ENCODE measurements at places on chromosomes 5 and 9. TPM values are rescaled to one million over a fixed set of nuclear protein-coding genes. Genes with fewer than 3 reads are reported as not detected.

GRM6 gene
- total RNA-seq = not detected

IARS1 gene
- total RNA-seq = 247 TPM

ADCY2 gene
- not detected for total RNA-seq

SPAG8 gene
- total RNA-seq = 1.1 TPM

ZBED3 gene
- 5.2 TPM for total RNA-seq

NAA35 gene
- total RNA-seq = 26.3 TPM

MACIR gene
- 8.6 TPM for total RNA-seq

ENTPD8 gene
- not detected for total RNA-seq

SPINK7 gene
- not detected for total RNA-seq

IFNA13 gene
- total RNA-seq = not detected

DNA sequence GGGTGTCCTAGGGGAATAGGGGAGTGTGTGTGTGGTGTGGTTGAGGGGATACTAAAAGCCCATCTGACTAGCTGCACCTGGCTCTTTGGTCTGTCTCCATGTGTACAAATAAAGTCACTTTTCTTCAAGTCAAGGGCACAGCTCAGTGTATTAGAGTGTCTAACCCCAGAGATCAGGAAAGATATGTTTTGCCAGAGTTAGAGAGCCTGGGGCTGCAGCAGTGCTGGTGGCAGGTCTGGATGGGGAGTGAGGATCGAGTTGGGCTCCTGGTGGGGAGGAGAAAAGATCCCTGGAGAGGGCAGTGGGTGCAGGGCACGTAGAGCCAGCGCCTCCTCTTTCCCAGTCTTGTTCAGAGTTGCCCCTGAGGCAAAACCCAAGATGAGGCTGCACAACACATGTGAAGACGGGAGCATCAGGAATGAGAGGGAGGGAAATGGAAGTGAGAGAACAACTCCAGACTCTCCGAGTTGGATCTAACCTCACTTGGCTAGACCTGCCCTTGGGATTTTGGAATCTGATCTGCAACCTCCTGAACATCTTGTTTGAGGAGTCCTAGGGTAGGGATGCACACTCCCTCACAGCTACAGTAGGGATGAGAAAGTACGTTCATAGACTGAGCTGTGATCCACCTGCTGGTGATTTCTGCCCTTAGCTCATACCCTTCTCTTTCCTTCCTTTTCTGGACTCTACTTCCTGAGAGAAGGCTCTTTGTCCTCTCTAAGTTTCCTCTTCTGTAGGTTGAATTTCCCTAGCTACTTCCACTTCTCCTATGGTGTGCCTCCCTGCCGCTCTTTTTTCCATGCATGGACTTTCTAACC, 309.9 kb downstream of the ZSWIM6 start:
- no peak for DNase-seq

DNA sequence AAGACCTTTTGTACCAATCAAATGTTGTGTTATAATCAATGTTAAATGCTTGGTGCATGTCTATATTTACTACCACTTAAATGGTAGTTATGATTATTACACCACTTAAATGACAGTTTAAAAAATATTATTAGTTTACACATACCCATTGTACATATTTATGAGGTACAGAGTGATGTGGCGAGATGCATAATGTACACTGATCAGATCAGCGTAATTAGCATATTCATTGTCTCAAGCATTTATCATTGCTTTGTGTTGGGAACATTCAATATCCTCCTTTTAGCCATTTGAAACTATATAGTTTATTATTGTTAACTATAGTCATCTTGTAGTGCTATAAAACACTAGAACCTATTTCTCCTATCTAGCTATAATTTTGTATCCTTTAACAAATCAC, 434.4 kb upstream of the ACTBL2 start:
- no peak for DNase-seq

DNA sequence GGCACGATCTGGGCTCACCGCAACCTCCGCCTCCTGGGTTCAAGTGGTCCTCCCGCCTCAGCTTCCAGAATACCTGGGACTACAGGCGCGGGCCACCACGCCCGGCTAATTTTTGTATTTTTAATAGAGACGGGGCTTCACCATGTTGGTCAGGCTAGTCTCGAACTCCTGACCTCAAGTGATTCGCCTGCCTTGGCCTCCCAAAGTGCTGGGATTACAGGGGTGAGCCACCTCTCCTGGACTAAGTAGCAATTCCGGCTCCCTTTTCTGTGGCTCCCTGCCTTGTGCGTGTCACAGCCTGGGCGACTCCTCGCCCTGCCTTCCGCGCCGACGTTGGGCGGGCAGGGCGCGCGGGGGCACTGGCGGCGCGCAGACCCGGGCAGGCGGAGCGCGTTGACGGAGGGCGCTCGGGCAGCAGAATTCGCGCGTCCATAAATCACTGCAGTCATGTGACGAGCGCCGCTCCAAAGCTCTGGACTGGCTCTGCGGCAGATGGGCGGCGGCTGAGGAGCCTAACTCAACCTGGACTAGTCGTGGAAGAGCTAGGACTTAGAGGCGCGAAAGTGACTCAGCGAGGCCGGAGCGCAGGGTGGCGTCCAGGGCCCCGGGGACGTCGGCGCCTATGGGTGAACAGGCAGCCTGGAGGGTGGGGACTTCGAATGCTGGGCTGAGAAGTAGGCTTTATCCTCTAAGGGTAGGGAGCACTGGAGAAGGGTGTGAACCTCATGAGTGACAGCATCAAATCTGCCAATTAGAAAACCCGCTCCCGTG, 1.4 kb upstream of the CIZ1 start:
- peak; percentile 75 for DNase-seq

- no peak for DNase-seq
These were observed 22.7 kb upstream of the LIFR start for GRCh38 chr5:38579105-38579504.

- no peak for DNase-seq
These were observed 109.0 kb downstream of the NTRK2 start for GRCh38 chr9:84778570-84778969.

GRCh38 chr5:171629221-171629620, 156.4 kb upstream of the SMIM23 start:
- DNase-seq = no peak

DNA sequence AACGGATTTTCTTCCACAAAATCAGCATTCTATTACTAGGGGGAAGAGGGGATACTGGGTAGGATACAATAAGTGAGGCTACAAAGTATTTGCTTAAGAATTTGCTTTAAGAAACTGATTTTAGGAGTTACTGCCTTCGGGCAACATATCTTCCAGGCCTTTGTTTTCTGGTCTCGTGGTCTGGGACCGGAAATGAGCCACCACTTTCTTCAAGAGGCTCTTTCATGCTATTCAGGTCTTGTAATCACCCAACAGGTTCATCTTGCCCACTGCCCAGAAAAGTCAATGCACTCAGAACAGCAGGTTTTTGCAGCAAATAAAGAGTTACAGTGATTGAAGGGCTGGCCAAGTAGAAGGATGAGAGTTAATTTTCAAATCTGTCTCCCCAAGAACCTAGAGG, 6.6 kb upstream of the AOPEP start:
- no peak for DNase-seq

DNA sequence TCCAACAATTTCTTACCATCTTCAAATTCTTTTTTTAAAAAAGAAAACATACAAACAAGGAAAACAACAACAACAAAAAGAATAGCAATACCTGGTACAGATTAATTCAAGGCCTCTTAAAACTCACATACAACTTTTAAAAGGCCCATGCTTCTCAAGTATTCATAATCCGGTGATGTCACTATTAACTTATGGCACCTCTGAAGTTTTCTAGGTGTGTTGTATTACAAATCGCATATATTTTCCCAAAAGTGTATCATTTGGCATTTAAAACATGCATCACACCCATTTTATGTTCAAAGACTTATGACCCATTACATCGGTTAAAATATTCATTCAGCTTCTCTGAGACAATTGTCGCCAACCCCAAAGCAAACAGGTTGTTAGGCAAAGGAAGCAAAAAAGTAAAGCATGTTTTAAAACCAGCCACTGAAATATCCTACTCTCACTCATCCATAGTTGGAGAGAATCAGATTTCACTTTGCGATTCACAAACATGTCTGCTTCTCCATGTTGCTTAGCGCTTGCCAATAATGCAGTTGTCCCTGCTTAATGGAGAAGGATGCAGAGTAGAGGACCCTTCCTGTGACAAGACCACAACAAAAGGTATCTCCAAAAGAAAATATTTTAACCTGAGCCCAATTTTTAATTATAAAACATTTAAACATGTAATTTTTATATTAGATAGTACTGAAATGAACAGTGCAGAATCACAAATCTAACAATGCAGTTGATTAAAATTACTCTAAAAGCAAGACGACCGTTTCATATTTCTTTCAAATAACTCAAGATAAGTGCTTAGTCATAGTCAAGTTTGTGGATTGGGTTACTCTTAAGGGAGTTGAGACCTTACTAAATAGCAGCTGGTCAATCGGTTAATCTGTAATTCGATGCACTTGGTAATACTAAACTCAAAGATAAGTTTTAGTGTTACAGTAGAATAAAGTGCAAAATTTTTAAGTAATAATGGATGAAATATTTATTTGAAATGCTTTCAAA, 1.6 kb downstream of the SKP1 start:
- no peak for DNase-seq

DNA sequence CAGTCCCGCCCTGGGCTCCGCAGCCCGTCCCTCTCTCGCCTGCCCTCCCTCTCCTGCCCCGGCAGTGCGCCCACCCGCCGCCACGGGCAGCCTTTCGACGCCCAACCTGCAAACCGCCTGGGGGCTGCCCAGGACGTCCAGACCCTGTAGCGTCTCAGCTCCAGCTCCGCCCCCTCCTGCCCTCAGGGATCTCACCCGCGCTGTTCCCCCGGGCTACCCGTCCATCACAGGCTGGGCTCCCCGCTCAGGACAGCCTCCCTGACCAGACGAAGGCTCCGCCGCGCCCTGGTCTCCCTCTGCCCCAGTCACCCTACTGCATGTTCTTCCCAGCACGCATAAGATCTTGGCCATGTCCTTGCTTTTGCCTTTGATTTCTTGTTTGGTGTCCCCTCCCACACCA, 1.4 kb downstream of the RASGEF1C start:
- DNase-seq = no peak

DNA sequence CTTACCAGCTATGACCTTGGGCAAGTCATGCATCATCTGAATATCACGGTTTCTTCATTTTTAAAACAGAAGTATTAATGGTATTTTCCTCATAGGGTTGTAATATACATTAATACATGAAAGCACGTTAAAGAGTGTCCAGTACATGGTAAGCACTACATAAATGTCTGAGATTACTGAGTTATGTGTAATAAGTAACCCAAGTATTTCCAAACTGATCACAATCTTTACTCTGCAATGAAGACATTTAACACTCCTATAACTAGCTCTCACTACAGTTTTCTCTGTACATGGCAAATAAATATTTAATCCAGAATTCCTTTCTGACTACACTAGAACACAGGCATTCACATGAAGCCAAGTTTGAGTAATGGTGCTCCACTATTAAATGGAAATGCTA, 4.0 kb downstream of the GLDC start:
- DNase-seq = no peak

DNA sequence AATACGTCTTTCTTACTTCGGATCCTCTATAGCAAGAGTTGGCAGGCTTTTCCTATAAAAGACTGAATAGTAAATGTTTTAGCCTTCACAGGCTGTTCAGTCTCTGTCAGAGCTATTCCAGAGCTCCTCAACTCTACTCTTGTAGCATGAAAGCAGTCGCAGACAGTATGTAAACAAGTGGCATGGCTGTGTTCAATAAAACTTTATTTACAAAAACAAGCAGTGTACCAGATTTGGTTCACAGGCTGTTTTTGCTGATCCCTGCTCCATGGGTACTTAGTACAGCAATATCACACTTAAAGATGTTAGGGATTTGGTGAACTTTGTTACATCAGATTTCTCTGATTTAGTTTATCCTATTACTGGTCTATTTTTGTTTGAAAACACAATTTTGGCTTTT, 235.2 kb downstream of the MLLT3 start:
- no peak for DNase-seq

- peak; percentile 4 for DNase-seq
These were observed 13.1 kb upstream of the DCAF12 start for GRCh38 chr9:34139477-34140146.

DNA sequence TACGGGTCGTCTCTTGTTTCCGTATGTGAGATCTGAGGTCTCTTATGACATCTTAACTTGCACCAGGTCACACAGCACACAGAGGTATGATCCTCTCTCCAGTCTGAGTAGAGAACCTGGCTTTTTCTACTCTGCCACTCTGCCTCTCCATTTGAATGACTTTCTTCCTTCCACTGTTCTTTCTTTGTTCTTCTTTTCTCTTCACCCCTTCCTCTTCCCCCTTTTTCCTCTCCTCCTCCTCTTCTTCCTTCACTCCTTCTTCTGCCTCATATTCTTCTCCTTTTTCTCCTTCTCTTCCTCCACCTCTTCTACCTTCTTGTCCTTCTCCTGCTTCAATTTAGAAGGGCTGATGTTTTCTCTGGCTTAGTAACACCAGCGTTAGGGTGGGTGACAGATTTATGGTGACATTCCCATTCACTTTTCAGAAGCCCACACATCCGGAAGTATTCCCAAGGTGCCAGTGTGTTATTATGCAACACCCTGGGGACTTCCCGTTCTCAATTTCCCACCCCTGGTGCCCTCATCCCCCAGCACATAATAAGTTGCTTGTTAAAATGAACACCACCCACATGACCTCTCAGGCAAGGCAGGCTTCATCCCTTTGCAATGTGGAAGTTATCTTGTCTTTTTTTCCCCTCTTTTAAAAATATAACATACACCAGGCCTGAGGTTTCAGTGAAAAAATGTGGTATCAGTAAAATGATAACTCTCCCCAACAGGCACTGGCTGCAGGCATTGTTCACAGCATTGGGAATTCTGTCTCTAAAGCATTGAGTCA, 122.0 kb downstream of the PAPPA start:
- DNase-seq = no peak

GRCh38 chr9:137435381-137435891, 5.7 kb downstream of the ENTPD8 start:
- DNase-seq = no peak

DNA sequence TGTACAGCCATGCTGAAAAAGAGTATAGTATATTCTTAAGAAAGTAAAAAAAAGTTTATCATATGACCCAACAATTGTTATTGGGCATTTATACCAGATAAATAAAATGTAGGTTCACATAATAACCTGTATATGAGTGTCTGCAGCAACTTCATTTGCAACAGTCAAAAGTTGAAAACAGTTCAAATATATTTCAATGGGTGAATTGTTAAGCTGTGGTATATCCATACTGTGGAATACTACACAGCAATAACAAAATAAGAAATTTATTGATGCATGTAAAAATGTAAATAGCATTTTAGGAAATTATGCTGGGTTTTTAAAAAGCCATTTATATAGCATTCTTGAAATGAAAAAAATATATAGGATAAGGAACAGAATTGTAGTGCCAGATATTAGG, 1420.1 kb upstream of the ACO1 start:
- DNase-seq = no peak

- DNase-seq = no peak
These were observed 5.9 kb upstream of the MELK start for GRCh38 chr9:36566813-36567221.

DNA sequence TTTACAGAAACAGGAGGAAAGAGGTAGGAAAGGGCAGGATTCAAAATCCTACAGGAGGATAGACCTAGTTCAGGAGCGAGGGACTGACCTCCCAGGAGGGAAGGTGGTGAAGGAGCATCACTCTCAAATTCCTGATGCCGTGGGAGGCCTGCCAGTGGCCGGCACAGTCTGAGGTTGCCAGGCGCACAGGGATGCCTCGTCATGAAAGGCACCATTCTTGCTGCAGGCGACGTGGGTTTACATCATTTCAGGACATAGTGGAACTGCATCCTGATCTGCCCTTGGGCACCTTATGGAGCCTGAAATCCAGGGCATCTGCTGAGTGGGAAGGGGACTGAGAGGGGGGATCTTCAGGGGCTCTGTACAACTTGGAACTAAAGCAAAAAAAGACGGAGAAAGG, 163.2 kb upstream of the S1PR3 start:
- no peak for DNase-seq
